ENCODE measurements at places on chromosomes 3 and 15.

- no peak for DNase-seq
Measured at GRCh38 chr3:14439501-14440167, 37.2 kb downstream of the SLC6A6 start.

DNA sequence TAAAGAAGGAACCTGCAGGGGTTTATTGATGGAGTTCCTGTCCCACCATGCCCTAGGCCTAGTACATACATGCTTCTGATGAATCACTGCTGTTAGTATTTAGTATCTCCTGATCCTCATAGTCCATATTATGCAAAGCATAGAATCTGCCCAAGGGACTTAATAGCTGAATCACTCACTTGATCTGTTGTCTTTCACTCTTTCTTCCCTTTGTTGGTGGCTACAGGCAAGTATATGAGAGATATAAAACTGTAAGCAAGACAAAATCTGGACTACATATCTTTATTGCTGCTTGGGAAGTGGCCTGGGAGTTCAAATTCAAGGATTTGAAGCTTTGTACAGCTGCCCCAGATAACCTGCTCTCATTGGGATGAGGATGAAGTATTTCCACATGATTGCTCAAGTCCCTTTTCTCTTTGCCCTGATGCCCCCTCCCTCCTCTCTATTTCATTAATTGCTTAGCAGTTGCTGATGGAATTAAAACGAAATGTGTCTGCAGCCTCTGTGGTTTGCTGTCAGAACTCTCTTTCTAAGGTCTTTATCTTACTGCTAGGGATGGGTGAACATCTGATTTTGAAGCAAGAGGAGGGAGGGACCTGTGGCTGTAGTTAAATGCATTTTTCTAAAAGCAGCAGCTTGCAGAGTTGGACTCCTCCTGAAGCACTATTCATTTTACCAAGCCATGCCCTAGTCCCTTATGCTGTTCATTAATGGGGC, 114.1 kb downstream of the ZNF609 start:
- DNase-seq: peak; percentile 72

GRCh38 chr15:68580883-68581155, 2.0 kb downstream of the CORO2B start:
- no peak for DNase-seq

- no peak for DNase-seq
Measured at GRCh38 chr15:100484443-100484842, 44.3 kb downstream of the CERS3 start.

GRCh38 chr15:83698294-83698693, 44.4 kb downstream of the ADAMTSL3 start:
- peak; percentile 52 for DNase-seq

DNA sequence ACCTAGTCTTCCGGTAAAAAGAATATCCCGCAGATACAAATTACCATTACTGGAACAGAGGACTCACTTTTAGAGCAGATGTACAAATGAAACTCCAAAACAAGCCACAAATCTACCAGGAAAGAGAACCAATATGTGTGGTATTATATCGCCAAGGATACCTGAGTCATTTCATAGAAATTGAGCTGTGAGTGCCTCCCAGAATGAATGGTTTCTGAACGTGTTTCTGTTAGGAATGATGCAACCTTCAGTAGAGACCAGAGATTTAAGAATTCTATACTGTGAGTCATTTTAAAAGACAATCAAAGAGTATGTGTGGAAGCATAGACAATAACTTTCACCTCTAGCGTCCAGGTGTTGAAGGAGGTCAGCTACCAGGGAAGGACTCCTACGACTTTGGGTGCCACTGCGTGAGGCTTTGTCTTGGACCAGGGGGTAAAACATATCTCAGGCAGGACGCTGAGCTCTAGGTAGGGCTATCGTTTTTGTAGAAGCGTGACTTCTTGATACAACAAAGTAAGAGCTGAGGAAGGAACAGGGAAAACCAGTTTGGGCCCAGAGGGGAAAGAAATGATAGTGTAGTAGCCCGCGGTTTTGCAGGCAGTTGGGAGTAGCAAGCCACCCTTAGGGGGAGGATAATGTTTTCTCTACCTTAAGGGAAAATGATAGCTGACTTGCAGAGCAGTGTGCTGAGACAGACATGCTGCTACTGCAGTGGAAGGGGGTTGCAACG, 210.4 kb downstream of the TP63 start:
- DNase-seq: no peak

DNA sequence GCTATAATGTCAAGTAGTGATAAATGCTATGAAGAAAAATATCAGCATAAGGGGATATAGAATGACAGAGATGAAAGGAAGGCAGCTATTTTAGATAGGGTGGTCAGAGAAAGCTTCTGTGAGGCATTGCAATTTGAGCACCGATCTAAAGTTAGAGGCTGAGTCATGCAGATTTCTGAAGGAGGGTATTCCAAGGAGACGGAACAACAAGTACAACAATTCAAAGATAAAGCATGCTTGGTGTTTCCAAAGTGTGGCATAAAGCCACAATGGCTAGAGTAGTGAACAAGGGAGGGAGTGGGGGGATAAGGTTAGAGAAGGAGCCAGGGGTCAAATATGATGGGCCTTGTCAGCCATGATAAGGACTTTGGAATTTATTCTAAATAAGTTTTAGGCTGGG, 71.9 kb downstream of the PFN2 start:
- peak; percentile 71 for DNase-seq

- DNase-seq: peak; percentile 86
Measured at GRCh38 chr3:43709022-43709421, 18.3 kb downstream of the ABHD5 start.

- no peak for DNase-seq
Measured at GRCh38 chr15:70097063-70097320, 725 bp downstream of the TLE3 start.

All from mesenchymal stem cell (in vitro differentiated cells and primary cell).